Glutamatergic neuron (in vitro differentiated cells): ENCODE measurements at places on chromosomes 4 and X.

GRCh38 chr4:24642981-24643547, 58.7 kb upstream of the DHX15 start:
- DNase-seq = no peak

DNA sequence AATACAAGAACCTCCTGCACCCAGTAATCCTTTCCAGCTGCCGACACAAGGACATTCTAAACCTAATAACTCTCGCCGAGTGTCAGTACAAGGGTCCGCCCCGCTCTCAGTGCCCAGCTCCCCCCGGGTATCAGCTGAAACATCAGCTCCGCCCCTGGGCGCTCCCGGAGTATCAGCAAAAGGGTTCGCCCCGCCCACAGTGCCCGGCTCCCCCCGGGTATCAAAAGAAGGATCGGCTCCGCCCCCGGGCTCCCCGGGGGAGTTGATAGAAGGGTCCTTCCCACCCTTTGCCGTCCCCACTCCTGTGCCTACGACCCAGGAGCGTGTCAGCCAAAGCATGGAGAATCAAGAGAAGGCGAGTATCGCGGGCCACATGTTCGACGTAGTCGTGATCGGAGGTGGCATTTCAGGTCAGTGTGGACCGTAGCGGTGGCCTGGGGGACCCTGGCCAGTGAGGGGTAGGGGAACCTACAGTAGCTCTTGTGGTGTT, at the start of gene MAOA:
TSS of gene MAOA (plus strand) at position 295 of the 490 bp plus-strand sequence. CDS start at position 338, 43 bp downstream.
- DNase-seq = peak; percentile 55

GRCh38 chrX:96985046-96985445, 101.3 kb downstream of the RPA4 start:
- no peak for DNase-seq

DNA sequence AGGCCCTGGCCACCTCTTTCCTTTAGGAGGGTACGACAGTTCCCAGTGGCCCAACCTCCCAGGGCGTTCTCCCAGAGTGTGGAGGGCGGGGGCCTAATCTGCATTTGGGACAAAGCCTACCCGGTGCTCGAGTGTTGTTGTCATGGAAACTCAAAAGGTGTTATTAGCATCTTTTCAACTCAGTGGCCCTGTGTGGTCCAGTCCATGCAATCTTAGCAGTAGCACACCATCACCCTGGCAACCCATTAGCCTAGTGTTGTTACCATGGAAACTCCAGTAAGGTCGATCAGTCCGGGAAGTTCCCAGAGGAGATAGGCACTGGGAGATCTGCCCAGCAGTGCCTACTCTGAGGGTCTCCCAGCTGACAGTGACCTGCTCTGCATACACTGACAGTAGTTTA, 20.2 kb downstream of the APLN start:
- DNase-seq = peak; percentile 25

- no peak for DNase-seq
Observed at GRCh38 chr4:513327-513726, 14.3 kb downstream of the PIGG start.

GRCh38 chr4:105714071-105714521, 5.5 kb downstream of the GSTCD start:
- no peak for DNase-seq

DNA sequence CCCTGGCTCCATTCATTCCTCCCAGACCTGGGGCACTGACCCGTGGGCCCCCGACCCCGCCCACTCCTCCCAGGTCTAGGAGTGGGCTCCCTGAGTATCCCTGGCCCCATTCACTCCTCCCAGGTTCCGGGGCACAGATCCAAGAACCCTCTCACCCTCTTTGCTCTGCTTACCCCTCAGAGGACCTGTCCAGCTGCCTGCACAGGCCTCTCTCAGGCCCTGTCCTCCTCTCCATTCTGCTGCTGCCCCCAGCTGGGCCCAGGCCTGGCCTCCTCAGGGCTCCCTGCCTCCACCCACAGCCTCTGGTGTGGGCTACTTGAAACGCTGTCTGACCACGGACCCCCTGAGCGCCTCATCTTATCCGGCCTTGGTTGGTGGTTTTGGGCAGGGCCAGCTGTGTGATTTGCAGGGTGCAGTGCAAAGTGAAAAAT, 217.7 kb upstream of the PSAPL1 start:
- no peak for DNase-seq

DNA sequence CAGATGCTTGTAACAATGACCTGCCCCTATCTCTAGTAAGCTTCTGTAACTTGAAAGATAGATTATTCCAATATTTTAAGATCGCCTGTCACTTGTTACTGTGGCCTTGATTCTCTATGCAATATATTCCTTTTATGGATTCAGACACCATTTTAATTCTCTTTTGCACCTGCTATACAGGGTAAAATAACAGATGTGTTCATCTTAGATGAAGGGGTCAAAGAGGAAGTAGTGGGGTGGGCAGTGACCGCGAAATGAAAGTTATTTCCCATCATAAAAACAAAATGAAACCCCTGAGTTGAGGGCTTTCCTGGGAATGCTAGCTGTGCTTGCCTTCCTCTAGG, 175.9 kb downstream of the TSPAN5 start:
- DNase-seq = no peak

GRCh38 chr4:144113546-144113945, 27.0 kb downstream of the GYPA start:
- no peak for DNase-seq
